ENCODE measurements at places on chromosomes 13 and 19.
A peak's percentile ranks its signal among the peaks of the same experiment; 100 is the strongest.

GRCh38 chr13:44955406-44955805 is 33.9 kb downstream of the NUFIP1 start:
- H3K27me3 ChIP-seq, result no peaks in the 10 kb centered on the region
- H3K27ac ChIP-seq, result no peak overlapping the region
- no peak for DNase-seq
- no peak overlapping the region for H3K4me3 ChIP-seq

DNA sequence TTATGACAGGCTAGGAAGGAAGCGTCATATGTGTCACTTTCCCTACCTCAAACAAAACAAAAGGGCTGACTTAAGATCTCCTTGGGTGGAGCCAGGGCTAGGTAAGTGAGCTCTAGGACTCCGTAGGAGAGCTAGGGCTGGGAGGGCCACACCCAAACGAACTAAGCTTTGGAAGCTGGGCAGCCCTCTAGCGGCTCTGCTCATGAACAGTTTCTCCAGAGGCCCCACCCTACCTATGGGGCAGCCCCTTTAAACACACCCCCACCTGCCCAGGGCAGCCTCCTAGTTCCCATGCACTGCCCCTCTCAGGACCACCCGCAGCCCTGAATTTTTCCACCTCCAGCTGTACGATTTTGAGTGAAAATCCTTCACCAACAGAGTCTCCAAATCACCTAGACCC is 3.5 kb downstream of the PEG3 start:
- no peaks in the 10 kb centered on the region for H3K4me1 ChIP-seq
- DNase-seq, result no peak
- H3K27ac ChIP-seq, result no peak overlapping the region
- no peaks in the 10 kb centered on the region for H3K27me3 ChIP-seq
- no peak overlapping the region for H3K4me3 ChIP-seq
- no peaks in the 10 kb centered on the region for H3K36me3 ChIP-seq

DNA sequence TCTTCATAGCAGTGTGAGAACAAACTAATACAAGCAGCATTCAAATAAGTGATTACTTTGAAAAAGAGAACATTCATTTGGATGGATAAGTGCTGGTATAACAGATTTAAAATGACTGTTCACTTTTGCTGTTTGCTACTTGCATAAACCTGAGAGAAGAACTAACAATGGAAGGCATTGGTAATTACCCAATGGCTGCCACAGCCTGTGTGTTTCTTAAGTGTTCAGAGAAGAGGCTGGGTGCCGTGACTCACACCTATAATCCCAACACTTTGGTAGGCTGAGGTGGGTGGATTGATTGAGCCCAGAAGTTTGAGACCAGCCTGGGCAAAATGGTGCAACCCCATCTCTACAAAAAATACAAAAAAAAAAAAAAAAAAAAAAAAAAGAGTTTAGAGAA is 4.9 kb upstream of the TEX26 start:
- no peaks in the 10 kb centered on the region for H3K27me3 ChIP-seq
- H3K27ac ChIP-seq, result no peak overlapping the region
- H3K4me3 ChIP-seq, result no peak overlapping the region
- no peak for DNase-seq

DNA sequence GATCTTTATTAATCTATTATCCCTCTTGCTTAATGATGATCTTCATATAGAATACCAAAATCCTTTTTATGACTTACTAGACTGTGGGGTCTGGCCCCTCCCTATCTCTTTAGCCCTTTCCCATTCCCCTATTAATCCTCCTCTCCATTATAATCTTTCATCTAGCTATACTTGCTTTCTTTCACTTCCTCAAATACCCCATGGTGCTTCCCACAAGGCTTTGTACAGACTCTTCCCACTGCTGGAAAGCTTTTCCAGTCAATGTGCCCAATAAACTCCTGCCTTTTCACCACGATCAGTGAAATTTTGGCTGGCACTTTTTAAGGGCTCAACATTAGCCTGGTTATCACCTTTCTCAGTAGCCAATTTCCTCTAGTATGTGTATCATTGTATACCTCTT is 3.2 kb upstream of the EBPL start:
- H3K36me3 ChIP-seq, result no peaks in the 10 kb centered on the region
- peaks cover 16% of the 10 kb centered on the region for H3K4me1 ChIP-seq
- DNase-seq, result no peak
- H3K27me3 ChIP-seq, result no peaks in the 10 kb centered on the region
- no peak overlapping the region for H3K4me3 ChIP-seq
- H3K27ac ChIP-seq, result no peak overlapping the region

DNA sequence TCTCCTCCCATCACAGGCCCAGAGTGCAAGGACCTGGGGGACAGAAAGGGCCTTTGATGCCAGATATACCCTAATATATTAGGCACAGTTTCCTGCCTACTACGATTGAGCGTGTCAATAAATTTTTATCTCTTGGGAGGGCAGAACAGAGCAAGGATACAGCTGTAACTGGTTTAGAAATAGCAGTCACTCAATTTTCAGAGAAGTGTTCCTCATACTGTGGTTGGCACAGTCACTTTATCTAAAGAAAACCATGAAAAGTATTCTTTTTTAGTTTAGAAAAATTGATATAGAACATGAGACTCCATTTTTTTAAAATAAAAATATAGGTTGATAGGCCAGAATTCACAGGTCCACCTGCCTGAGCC is 460 bp upstream of the ZNF155 start:
- DNase-seq, result no peak
- peak overlapping the region; percentile 79 for H3K27ac ChIP-seq
- no peaks in the 10 kb centered on the region for H3K36me3 ChIP-seq

- H3K4me1 ChIP-seq, result peaks cover 9% of the 10 kb centered on the region
- no peak overlapping the region for H3K27ac ChIP-seq
- no peak overlapping the region for H3K4me3 ChIP-seq
- DNase-seq, result no peak
- no peaks in the 10 kb centered on the region for H3K36me3 ChIP-seq
Observed at GRCh38 chr13:112069061-112069844, 2.3 kb downstream of the SOX1 start.

- DNase-seq, result no peak
- H3K36me3 ChIP-seq, result no peaks in the 10 kb centered on the region
- no peaks in the 10 kb centered on the region for H3K4me1 ChIP-seq
- no peak overlapping the region for H3K27ac ChIP-seq
- no peak overlapping the region for H3K4me3 ChIP-seq
Observed at GRCh38 chr19:20367811-20368294, 197.7 kb downstream of the ZNF737 start.

GRCh38 chr19:6451583-6452222 is 7.9 kb downstream of the SLC25A23 start:
- no peak overlapping the region for H3K4me3 ChIP-seq
- H3K4me1 ChIP-seq, result no peaks in the 10 kb centered on the region
- no peaks in the 10 kb centered on the region for H3K27me3 ChIP-seq
- peaks cover 18% of the 10 kb centered on the region for H3K36me3 ChIP-seq
- H3K27ac ChIP-seq, result no peak overlapping the region

- no peak overlapping the region for H3K27ac ChIP-seq
- no peaks in the 10 kb centered on the region for H3K36me3 ChIP-seq
- H3K27me3 ChIP-seq, result no peaks in the 10 kb centered on the region
- no peak for DNase-seq
Observed at GRCh38 chr19:14198384-14199376, 7.3 kb downstream of the ADGRL1 start.

DNA sequence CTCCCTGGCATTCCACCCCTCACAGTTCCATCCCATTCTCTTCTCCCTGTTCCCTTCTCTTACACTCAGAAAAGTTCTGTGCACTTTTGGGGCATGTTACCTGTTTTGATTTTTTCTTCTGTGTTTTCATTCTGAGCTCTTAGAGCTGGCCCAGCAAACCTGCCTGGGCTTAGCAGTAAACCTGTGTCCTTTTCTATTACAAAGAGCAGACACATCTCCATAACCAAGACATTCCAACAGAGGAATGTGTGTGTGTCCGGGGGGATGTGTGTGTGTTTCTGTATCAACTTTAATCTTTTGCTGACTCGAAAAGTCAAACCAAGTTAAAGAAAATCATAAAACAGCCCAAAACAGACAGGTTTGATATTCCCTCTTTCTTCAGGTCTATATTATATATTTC is 49.1 kb upstream of the SOX21 start:
- no peaks in the 10 kb centered on the region for H3K4me1 ChIP-seq
- DNase-seq, result no peak
- H3K27me3 ChIP-seq, result no peaks in the 10 kb centered on the region
- H3K4me3 ChIP-seq, result no peak overlapping the region
- no peaks in the 10 kb centered on the region for H3K36me3 ChIP-seq

DNA sequence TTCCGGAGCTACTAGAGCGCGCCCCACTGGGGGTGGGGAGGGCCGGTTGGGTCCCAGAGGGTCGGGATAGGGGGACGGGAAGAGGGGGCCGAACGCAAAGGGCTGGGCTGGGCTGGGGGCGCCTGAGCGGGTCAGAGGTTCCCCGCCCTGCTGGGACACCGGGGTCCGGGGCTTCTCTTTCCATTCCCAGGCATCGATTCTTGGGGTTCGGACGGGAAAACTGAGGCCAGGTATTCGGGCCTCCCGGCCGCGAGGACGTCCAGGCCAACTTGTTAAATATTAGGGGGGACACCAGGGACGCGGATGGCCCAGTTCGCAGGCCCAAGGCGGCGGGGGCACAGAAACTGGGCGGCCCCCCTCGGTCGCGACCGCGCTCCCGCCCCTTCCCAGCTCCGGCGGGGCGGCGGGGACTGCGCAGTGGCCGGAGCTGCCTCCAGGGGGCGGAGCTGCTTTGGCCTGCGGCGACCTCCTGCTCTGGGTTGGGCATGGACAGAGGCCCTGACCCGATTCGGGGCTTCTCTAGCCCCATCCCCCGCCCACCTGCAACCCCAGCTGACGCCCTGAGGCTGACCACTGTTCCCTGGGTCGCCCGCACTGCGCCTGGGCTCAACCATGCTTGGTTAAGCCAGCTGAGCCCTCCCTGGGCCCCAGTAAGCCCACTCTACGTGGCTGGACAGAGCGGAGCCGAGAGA is 1.2 kb upstream of the KLF16 start:
- no peaks in the 10 kb centered on the region for H3K36me3 ChIP-seq
- H3K4me3 ChIP-seq, result peak overlapping the region; percentile 79
- H3K4me1 ChIP-seq, result peaks cover 26% of the 10 kb centered on the region
- no peaks in the 10 kb centered on the region for H3K27me3 ChIP-seq
- no peak for DNase-seq

- no peak overlapping the region for H3K4me3 ChIP-seq
- no peaks in the 10 kb centered on the region for H3K27me3 ChIP-seq
- no peaks in the 10 kb centered on the region for H3K36me3 ChIP-seq
- no peak for DNase-seq
- H3K27ac ChIP-seq, result peak overlapping the region; percentile 31
Observed at GRCh38 chr13:76879883-76880270, 6.3 kb downstream of the KCTD12 start.

DNA sequence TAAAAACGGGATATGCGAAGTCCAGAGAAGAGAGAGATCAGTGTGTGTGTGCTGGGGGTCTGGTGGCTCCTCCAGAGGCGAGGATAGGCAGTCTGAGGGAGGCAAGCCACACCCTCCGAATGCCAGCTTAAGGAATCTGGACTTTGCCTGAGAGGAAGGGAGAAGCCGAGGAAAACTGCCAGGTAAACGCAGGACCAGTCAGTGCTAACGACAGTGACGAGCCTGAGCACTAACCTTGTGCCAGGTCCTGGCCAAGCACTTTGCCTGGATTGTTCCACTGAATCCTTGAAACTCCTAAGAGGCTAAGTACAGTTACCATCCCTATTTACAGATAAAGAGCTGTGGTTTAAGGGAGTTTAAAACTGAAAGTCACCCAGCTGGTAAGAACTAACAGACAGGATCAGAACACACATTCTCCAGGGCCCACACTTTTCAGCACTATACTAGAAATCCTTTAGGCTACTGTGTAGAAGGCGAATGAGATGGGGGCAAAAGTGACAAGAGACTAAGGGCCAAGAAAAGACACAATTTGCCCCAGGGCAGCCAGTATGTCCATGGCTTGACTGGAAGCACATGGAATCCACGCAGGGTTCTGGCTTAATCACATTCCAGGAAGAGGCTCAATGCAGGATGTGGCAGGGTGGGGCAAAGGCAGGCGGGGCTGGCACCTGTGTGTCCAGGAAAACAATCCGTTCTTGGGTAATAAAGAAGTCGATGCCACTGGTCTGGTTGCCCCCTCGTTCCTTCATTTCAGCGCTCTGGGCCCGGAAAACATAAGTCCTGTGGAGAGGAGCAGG is 15.1 kb downstream of the SMG9 start:
- H3K4me3 ChIP-seq, result no peak overlapping the region
- no peak for DNase-seq
- H3K4me1 ChIP-seq, result no peaks in the 10 kb centered on the region
- peaks cover 28% of the 10 kb centered on the region for H3K36me3 ChIP-seq

DNA sequence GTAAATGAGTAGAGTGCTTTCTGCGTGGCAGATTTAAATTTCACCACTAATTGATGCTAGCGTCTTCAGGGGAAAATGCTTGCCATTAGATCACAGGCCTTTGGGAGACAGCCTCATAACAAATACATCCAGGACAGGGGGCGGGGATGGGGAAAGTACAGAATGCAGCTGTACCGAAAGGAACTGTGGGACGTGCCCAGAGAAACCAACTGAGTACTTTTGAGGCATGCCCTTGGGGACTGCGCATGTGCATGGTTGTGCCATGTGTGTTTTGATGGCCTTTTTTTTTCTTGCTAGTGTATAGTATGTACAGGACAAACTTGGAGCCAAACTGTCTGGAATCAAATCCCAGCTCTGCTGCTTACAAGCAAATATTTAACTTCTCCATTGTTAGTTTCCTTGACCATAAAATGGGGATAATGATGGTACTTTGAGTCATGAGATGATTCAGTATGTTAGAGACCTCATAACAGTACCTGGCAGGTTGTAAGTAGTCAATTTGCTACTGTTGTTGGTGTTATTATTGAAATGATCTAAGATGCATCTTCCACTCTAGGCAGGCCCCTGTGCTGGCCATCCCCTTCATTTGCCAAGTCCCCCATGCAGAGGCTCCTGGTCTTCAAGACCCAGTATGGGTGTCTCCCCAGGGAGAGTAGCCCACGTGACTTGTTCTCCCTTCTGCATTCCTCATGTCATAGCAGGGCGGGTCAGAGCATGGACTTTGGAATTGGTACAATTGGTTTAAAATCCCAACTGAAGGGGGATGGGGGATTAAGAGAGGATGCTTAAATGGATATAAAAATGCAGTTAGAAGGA is 68.3 kb upstream of the NPAS1 start:
- DNase-seq, result no peak
- no peak overlapping the region for H3K27ac ChIP-seq
- no peak overlapping the region for H3K4me3 ChIP-seq
- no peaks in the 10 kb centered on the region for H3K36me3 ChIP-seq
- H3K4me1 ChIP-seq, result peaks cover 75% of the 10 kb centered on the region

DNA sequence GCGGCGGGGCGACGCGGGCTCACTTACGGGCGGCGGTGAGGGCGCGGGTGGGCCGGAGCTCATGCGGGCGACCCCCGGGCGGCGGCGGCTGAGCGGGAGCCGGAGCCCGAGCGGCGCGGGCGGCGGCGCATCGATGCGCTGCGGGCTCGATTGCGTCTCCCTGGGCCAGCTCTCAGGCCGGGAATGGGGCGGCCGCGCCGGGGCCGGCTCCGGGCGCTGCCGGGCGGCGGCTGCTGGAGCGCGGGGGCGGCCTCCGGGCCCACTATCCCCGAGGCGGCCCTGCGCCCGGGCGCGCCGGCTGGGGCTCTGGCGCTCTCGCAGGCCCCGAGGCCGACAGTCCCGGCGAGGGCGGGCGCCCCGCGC is 1.4 kb upstream of the TSHZ3 start:
- H3K36me3 ChIP-seq, result no peaks in the 10 kb centered on the region
- H3K4me1 ChIP-seq, result peaks cover 19% of the 10 kb centered on the region
- no peak overlapping the region for H3K27ac ChIP-seq
- peaks cover 44% of the 10 kb centered on the region for H3K27me3 ChIP-seq

Measured in naive thymus-derived CD4-positive, alpha-beta T cell (primary cell).